Activated B cell treated with CpG ODN at 0.5 μM for 24 hours (primary cell): ENCODE measurements at places on chromosomes 16 and 17.

GRCh38 chr16:79092846-79093245, 507.7 kb downstream of the MAF start:
- no peak for DNase-seq

DNA sequence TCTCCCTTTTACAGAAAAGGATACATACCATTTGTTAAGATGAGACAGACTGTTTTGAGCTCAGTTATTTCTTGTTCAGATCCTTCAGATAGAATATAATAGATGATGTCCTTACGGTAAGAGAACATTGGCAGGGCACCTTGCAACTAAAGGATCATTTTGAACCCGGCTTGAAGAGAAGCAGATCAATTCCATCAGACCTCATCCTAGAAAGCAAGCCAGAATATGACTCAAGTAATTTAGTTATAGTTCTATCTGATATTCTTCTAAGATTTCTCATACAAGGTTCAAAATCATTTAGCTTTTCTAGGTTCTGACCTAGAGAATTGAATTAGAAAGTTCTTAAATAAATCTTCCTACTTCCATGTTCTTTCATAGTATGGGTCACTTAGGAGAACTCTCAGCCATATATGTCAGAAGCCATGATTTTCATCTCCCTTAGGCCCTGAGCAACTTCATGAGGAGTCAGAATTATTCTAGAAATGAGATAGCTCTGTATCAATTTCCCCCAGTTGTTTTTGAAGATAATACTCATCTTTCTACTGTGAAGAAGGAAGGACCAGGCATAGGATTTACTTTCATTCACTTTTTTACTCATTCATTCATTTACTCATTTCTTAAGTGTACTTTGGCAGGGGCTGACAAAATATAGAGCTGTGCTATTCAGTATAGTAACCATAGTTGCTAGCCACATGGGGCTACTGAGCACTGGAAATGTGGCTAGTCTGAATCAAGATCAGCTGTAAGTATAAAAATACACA, 2.5 kb upstream of the CMTM1 start:
- DNase-seq = no peak

DNA sequence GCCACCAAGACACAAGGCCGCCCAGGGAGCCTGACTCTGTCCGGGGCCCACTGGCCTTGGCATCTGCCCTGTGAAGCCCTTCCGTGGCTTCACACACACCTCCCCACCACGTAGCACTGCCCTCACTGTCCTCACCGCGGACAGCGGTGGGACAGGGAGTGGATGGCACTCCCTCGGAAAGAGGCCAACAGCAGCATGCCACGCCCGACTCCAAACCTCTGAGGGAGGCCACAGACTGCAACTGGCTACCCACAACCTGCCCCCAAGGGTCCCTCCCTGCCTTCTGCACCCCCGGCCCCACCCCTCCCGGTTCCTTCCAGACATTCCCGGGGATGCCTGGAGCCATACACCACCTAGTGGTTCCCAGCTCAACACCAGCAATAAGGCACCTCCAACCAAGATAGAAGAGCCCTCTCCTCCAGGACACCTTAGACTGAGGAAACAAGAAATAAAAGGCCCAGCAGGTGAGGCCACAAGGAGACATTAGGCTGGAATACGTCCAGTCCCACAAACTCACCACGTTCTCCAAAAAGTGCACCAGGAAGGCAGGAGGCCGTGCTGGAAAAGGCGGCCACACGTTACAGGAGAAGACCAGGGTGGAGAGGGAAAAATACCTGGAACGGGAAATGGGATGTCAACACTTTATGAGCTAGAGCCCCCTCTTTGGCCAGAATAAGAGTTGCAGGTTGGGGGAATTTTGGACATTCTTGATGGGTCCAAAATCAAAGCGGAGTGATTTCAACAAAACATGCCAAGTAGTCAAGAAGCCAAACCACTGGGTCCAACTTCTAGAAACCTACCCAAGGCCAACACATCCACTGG, 310.0 kb downstream of the SOX9 start:
- no peak for DNase-seq

GRCh38 chr17:63699638-63700527, at the start of gene LIMD2:
TSS of gene LIMD2 (minus strand) at chr17:63700125. CDS start at chr17:63699298, 827 bp downstream.
- DNase-seq = peak; percentile 80

- no peak for DNase-seq
Observed at GRCh38 chr17:27512511-27513346, 56.5 kb downstream of the KSR1 start.

- DNase-seq = no peak
Observed at GRCh38 chr17:6695051-6695450, 18.1 kb downstream of the SLC13A5 start.

DNA sequence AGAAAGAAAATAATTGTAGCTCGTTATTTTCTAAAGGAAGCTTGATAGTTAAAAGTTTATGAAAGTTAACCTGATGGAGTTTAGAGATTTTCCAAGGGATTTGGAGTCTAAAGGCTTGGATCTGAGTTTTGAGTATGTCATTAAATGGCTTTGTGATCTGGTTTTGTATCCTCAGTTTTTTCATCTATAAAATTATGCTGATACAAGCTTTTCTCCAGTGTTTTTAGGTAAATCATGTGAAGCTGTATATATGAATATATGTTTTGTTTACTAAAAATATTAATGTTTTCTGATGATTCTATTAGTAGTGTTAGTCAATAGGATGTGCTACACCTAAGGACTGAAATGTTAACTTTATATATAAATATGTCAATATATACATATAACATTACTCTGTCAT, 727.8 kb downstream of the CDH11 start:
- DNase-seq = no peak

DNA sequence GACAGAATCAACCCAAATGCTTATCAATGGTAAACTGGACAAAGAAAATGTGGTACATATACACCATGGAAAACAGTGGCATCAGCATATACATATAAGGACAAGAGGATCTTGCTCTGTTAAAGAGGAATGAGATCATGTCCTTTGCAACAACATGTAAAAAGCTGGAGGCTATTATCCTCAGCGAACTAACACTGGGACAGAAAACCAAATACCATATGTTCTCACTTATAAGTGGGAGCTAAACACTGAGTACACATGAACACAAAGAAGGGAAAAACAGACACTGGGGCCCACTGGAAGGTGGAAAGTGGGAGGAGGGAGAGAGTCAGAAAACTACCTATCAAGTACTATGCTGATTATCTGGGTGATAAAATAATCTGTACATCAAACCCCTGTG, 447.3 kb upstream of the MAF start:
- DNase-seq = no peak

DNA sequence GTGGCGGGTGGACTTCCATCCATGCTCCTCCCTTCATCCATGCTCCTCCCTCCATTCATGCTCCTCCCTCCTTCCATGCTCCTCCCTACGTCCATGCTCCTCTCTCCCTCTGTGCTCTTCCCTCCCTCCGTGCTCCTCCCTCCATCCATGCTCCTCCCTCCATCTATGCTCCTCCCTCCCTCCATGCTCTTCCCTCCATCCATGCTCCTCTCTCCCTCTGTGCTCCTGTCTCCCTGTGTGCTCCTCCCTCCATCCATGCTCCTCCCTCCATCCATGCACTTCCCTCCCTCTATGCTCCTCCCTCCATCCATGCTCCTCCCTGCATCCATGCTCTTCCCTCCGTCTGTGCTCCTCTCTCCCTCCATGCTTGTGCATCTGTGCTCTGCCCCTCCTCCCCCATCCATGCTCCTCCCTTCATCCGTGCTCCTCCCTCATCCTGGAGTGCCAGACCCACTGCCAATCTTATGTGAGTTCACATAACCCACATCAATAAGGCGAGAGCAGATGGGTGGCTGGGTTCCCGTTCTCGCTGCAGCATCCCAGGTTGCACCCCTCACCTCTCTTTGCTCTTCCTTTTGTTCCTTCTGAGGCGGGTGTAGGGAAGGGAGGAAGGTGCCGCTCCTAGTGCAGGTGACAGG, 22.8 kb downstream of the KSR1 start:
- no peak for DNase-seq
